ENCODE measurements at places on chromosomes 2 and 18.

DNA sequence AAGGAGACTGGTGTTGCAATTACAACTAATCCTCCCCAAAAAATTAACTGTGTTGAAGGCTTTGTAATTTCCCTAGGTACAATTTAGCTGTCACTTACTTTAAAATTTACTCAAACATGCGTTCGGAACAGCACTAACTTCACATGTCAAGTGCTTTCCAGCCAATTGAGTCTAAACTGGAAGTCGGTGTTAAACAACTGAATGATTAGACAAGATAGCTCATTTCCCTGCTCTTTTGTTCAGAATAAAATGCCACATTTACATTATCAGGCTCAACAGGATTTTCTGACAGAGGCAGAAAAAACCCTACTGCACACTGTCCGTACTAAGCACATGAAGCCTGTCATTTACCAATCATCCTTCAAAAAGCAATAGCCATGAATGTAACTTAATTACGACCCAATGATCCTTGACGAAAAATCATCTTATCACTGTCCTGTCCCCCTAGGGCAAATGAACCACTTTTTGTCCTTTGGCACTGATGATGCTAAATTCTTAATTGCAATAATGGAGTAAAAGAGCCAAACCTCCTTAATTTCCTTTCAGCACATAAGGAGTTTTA lies 56.0 kb downstream of the LRPPRC start:
- no peak for DNase-seq

DNA sequence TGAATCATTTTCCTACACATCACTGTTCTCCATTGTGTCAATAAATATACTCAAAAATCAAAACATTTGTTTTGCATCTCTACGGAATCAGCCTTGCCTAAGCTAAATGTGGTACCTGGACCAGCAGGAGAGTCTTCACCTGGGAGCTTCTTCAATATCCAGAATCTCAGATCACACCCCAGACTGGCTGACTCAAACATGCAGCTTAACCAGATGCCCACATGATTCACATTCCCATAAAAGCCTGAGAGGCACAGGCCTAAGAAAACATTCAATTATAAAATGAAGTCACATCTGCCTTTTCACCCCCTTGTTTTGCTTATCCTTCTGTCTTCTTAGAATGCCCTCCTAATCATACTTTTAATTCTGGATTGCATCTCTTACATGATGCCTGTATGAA lies 1045.5 kb upstream of the NXPH2 start:
- no peak for DNase-seq

DNA sequence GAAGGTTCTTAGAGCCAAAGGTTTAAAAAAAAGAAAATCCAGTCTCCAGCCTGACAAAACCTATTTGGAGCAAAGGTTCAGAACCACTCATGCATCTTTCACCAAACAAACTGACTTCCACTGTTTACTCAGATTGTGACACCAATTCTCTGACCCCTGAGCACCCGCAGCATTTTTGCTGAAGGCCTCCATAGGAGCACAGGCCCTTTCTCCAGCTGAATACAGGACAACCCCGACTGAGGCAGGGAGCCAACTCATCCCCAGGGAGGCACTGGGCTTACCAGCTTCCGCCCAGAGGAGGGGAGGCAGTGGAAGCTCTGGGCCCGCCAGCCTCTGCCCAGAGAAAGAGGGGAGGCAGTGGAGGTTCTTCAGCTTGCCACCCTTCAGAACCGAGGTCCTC lies 51.0 kb upstream of the CNGA3 start:
- DNase-seq, result no peak

DNA sequence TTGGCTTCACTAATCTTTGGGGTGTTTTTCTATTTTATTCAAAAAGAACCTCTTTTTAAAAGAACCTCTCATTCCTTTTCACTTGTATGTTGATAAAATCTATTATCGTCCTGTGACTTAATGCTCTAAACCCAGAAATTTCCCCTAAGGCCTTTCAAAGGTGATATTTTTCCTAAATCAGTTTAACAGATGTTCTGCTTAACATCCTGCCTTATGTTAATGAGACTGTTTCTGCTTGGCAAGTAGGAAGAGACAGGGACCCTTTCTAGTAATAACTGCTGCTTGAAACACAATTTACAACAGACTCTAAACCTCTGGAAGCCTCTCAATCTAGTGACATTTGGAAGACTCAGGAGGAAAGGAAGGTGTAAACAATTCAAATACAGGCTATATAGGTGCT lies 128.8 kb downstream of the KCNJ3 start:
- DNase-seq, result no peak

DNA sequence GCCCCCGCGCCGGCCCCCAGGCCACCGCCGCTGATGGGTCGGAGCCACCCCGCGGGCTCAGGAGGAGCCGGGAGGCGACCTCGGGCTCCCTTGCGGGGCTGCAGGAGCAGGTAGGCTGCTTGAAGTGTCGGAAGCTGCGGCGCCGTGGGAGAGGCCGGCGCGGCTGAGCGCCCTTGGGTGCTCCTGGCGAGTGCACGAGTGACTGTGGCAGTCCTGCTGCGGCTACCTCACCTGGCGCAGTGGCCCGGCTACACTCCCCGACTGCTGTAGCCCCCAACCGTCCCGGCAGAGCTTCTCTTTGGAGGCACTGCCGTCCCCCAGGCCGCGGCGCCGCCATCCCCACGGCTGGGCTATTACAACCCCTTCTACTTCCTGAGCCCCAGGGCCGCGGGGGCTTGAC lies 10.0 kb upstream of the LYPD6 start:
- DNase-seq, result no peak

- DNase-seq, result no peak
These were observed 158.8 kb upstream of the SMIM21 start for GRCh38 chr18:75586130-75586889.

DNA sequence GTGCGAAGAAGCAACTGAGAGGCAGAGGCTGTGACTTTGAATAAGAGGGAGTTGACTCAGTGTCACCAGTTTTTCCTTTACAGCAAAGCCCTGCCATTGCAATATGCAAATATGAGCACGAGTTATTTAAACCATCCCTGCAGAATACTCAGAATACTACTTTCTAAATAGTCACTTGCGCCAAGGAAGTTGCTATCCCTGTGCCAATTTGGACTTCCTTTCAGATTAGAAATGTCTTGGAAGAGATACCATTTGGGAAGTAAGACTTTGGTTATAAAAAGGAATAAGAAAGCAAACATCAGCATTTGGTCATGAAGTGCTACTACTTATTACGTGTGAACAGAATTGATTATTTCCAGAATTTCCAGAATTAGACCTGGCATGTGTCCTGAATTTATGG lies 151.8 kb upstream of the MYT1L start:
- DNase-seq, result no peak

GRCh38 chr2:101693991-101694588 lies 3.4 kb upstream of the MAP4K4 start:
- no peak for DNase-seq

DNA sequence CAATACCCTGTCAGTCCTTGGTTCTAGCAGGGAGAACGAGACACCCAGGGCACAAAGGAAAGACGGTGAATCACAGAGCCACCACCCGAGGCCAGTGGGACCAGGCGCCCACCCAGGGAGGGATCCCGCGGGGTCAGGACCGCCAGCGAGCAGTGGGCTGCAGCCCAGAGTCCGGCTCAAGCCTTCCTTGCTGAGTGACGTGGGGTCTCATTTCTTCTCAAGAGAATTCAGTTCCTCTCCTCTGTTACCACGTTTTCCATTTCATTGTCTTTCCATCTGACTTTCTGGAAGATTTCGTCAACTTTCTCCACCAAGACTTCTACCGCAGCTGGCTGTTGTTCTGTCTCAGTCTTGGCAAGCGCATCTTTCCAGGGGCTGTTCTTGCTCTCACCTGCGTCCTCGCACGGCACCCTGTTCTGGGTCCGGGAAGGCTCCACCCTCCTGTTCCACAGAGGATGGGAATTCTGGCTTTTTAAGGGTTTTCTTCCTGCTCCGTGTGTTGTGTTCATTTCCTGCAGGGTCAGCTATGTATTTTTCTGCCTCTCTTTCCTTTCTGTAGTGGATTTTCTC lies 248.6 kb downstream of the NDUFA10 start:
- no peak for DNase-seq

GRCh38 chr2:153152036-153152435 lies 326.5 kb downstream of the RPRM start:
- no peak for DNase-seq

- no peak for DNase-seq
These were observed 6.6 kb downstream of the GRHL1 start for GRCh38 chr2:9958057-9958456.

All from activated CD4-positive, alpha-beta T cell treated with anti-CD3 and anti-CD28 coated beads for 4 hours (primary cell).